ENCODE measurements at places on chromosomes 6 and 20.
A peak's percentile ranks its signal among the peaks of the same experiment; 100 is the strongest.

DNA sequence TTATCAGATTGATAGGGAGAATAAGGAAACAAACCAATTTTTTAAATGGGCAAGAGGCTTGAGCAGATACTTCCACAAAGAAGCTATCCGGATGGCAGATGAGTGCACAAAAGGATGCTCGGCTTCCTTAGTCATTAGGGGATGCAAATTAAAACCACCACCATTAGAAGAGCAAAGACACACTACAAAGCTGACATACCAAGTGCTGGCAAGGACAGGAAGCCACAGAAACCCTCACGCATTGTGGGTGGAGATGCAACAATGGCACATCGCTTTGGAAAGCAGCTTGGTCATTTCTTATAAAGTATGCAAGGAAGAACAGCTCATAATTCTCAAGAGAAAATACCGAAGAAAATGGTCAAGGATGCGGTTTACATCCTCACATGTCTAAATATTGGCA lies 19.8 kb downstream of the BFSP1 start:
- no peak for DNase-seq

DNA sequence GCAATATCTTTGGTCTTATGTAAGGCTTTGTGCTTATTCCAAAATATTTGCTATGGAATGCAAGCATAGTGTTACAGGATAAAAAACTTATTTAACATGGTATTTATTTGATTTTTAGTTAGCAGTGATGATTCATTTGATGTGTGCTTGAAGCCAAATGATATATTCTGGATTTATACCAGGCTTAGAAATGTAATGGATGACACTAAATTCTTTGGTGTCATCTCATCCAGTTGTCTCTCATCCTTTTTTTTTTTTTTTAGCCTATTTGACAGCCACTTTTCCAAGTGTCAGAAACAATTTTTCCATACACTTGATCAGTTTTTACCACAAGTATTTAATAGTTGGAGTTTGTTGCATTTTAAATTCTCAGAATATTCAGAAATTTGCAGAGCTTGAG lies 515.3 kb downstream of the CDKAL1 start:
- DNase-seq: no peak

DNA sequence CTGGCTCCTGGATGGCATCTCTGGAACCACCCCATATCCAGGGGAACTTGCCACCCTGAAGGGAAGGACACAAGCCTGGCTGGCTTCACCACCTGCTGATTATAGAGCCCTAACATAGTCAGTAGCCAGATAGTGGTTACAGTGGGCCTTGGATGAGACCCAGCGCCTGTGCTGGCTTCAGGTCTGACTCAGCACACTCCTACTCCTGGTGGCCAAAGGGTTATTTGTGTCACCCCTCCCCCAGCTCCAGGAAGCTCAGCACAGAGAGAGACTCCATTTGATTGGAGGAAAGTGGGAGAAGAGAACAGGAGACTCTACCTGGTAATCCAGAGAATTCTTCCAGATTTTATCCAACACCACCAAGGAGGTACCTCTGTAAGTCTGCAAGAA lies 12.8 kb downstream of the SNX14 start:
- no peak for DNase-seq

- DNase-seq: no peak
These were observed 313.2 kb downstream of the TFAP2A start for GRCh38 chr6:10101551-10102252.

DNA sequence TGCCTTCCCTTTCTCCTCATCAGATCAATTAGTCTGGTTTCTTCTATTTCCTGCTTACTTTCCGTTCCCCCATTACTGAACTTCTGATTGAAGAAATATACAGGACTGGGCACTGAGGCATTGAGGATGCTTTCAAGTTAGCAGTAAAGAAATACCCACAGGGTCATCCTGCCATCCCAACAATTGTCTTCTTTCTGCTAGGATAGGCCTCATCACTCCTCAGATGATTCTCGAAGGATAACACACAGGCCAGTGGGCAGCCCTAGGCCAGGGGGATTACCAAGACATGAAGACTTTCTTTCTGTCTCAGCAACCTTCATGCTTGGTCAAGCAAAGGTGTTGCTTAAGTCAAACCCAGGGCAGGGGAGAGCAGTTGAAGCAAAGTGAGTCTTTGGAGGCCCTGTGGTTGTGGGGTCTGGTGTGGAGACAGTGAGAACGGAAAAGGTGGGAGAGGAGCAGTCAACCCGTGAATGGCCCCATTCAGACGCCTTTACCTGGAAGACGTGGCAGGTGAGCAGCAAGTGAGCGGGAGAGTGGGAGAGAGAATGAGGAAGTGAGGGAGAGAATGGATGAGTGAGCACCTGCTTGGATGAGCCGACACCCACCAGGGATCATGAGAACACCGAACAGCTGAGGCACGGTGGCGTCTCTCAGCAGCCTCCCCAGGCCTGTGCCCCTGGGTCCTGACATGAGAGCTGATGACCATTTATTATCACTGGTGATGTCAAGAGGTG lies 462.9 kb downstream of the PREX1 start:
- no peak for DNase-seq

GRCh38 chr20:2521369-2522305 lies 12.9 kb upstream of the ZNF343 start:
- DNase-seq: no peak

GRCh38 chr6:16909658-16910360 lies 148.5 kb upstream of the ATXN1 start:
- DNase-seq: no peak

DNA sequence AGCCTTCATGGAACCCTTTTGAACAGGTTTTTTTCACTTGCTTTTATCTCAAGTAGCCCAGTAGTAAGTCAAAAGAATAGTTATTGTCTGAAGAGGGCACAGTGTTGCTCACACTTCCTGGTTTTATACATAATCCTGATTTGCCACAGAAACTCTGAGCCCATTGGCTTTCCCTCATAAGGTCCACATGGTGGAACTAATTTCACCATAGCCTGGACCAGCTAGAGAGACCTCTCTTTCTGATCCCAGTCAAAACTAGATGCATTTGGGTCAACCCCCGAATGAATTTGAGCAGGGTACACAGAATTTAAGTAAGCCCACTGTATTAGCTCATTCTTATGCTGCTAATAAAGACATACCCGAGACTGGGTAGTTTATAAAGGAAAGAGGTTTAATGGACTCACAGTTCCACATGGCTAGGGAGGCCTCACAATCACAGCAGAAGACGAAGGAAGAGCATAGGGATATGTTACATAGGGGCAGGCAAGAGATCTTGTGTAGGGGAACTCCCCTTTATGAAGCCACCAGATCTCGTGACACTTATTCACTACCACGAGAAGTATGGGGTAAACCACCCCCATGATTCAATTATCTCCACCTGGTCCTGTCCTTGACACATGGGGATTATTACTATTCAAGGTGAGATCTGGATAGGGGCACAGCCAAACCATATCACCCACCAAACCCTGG lies 6.2 kb downstream of the RWDD2A start:
- DNase-seq: no peak

DNA sequence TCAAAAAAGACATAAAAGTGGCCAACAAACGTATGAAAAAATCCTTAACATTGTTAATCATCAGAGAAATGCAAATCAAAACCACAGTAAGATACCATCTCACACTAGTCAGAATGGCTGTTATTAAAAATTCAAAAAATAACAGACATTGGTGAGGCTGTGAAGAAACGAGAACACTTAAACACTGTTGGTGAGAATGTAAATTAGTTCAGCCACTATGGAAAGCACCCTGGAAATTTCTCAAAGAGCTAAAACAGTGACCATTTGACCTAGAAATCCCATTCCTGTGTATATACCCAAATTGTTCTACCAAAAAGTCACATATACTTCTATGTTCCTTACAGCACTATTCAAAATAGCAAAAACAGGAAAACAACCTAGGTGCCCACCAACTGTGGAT lies 24.9 kb upstream of the NT5E start:
- DNase-seq: no peak

GRCh38 chr20:2338411-2339066 lies 42.2 kb upstream of the TGM6 start:
- DNase-seq: no peak

- DNase-seq: no peak
These were observed 350.0 kb upstream of the MANEA start for GRCh38 chr6:95227351-95227750.

GRCh38 chr6:113600551-113601339 lies 256.4 kb upstream of the MARCKS start:
- no peak for DNase-seq

- no peak for DNase-seq
These were observed 177.2 kb downstream of the CLIC5 start for GRCh38 chr6:45838451-45838850.

GRCh38 chr6:151999194-151999593 lies 191.7 kb downstream of the ESR1 start:
- DNase-seq: no peak

DNA sequence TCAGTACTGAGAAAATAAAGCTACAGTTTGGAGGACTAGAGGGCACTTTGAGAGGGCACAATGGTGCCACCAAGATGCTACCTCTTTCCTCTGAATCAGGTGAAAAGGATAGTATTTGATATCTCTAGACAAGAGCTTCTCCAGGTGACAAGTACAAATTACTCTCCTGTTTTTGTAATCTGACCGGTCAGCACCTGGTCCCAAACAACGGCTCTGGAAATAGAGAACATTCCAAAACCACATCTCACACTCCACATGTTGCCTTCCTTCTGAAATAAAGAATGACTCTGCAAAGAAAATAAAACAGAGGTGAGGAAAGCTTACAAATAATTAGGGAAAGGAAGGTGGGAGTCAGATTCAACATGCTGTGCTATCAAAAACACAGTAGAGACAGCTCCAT lies 51.3 kb upstream of the CITED2 start:
- DNase-seq: no peak

DNA sequence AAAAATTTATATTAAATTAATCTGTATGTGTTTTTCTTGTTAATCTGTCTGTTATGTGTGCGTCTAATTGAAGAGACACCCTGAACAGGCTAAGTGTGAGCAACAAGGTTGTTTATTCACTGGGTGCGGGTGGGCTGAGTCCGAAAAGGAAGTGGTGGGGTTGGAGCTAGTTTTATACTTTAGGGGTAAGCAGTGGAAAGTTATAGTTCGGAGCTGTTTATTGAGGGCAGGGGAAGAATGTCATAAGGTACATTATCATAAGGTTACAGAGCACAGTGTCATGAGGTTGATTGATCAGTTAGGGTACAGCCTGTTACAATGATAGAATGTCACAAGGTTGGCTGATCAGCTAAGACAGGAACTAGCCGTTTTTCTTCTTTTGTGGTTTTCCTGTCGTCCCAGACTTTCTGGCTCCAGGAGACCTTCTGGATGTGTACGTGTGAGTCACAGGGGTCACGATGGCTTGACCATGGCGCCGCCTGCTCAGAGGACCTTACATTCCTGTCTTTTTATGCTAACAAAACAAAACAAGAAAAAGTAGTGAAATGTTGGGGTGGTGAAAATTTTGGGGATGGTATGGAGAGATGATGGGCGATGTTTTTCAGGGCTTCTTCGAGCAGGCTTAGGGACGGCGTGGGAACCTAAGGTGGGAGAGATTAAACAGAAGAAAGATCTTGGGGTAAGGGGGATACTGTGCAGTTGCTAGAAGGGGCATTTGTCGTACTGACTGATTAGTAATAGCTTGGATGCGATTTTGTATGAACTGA lies 754.0 kb upstream of the ADGRB3 start:
- no peak for DNase-seq

DNA sequence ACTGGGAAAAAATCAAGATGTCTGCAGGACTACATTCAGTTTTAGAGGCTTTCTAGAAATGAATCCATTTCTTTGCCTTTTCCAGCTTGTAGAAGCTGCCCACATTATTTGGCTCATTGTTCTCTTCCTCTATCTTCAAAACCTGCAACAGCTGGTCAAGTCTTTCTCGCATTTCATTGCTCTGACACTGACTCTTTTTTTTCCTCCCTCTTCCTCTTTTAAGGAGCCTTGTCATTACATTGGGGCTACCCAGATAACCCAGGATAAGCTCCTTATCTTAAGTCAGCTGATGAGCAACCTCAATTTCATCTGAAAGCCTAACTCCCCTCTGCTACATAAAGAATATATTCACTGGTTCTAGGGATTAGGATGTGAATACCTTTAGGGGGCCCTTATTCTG lies 53.2 kb upstream of the CEP162 start:
- DNase-seq: no peak

GRCh38 chr6:58419321-58419720 lies 1101.9 kb downstream of the PRIM2 start:
- DNase-seq: no peak

- peak; percentile 63 for DNase-seq
These were observed 38.6 kb upstream of the PIM1 start for GRCh38 chr6:37131104-37131959.

GRCh38 chr6:144416773-144417172 lies 131.6 kb downstream of the UTRN start:
- DNase-seq: no peak

DNA sequence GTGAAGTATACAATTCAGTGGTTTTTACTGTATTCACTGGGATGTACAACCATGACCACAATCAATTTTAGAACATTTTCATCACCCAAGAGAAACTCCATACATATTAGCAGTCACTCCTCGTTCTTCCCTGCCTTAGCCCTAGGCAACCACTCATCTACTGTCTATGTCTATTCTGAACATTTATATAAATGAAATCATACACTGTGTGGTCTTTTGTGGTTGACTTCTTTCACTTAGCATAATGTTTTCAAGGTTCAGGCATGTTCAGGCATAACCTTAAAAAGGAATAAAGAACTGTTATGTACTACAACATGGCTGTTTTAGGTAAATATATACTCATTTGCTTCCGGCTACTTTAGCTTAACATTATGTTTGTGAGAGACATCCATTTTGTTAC lies 37.3 kb downstream of the BLTP3A start:
- DNase-seq: peak; percentile 31

GRCh38 chr20:22833851-22834250 lies 201.3 kb upstream of the SSTR4 start:
- DNase-seq: no peak

GRCh38 chr6:118912646-118913045 lies 18.7 kb downstream of the ASF1A start:
- no peak for DNase-seq

GRCh38 chr20:53737396-53738038 lies 143.9 kb upstream of the ZNF217 start:
- DNase-seq: peak; percentile 39

- DNase-seq: no peak
These were observed 208.5 kb upstream of the CITED2 start for GRCh38 chr6:139582956-139583355.

GRCh38 chr6:17219098-17219497 lies 62.1 kb upstream of the RBM24 start:
- no peak for DNase-seq

GRCh38 chr6:21079468-21080048 lies 514.0 kb upstream of the SOX4 start:
- DNase-seq: peak; percentile 16
